IMR-90 (cell line): ENCODE measurements at places on chromosomes 16 and 17. TPM values are rescaled to one million over a fixed set of nuclear protein-coding genes. Genes with fewer than 3 reads are reported as not detected.

DNA sequence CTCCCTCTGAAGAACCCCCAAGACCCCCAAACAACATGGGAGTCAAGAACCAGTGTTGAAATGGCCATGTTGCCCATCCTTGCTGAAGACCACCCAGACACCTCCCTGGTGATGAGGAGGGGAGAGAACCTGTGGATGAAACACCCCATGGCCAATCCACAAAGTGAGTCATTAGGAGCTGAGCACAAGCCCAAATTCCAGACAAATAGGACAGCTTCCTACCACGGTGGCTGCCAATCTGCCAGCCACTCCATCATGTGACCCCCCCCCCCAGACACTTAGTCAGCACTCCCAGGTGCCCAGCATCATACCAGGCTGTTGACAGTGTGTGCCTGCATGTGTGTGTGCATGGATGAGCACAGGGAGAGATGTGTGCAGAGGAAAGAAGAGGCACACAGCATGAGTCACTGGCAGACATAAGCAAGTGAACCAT lies 26.4 kb upstream of the RPL38 start:
- no peaks in the 10 kb centered on the region; the same call in 1 of the 2 replicates for H3K27me3 ChIP-seq
- peak; percentile 37 for DNase-seq
- no peak overlapping the region for H3K4me3 ChIP-seq
- H3K36me3 ChIP-seq: no peaks in the 10 kb centered on the region
- no peak overlapping the region for H3K27ac ChIP-seq
- H3K4me1 ChIP-seq: no peaks in the 10 kb centered on the region

- H3K27ac ChIP-seq: no peak overlapping the region
- no peaks in the 10 kb centered on the region for H3K4me1 ChIP-seq
- no peak overlapping the region for H3K4me3 ChIP-seq
- no peak for DNase-seq
- peaks cover 7% of the 10 kb centered on the region; the same call in 1 of the 2 replicates for H3K27me3 ChIP-seq
- H3K36me3 ChIP-seq: no peaks in the 10 kb centered on the region
These were observed 27.8 kb downstream of the MYO15A start for GRCh38 chr17:18136357-18136756.

DNA sequence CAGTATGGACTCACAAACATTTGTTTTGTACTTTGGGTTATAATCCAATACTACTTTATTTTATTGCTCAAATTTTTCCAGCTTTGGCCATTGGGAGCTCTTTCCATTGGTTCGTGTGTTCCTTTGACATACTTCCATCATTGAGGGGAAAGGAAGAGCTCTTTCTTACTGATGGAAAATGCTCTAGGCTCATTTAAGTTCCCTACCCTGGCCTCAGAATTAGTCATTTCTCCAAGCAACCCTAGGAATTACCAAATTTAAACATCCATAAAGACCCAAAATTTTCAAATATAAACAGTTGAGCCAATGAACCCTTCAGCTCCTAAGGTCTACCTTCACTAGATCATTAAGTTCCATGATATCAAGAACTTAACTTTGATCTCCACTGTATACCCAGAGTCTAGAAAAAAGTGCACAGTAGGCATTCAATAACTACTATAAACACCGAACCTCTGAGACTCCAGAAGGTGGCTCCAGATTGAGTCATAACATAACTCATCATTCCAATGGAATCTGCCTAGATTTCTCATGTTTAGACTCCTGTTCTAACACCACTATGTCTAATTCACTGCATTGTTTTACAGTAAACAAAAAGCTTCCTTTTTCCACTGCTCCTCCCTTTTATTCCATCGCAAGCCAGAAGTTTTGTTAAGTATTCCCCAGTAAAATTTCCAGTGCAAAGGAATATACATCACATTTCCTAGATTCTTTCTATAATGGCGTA lies 39.0 kb downstream of the SMURF2 start:
- no peak overlapping the region for H3K27ac ChIP-seq
- H3K4me3 ChIP-seq: no peak overlapping the region
- DNase-seq: peak; percentile 91
- H3K36me3 ChIP-seq: peaks cover 16% of the 10 kb centered on the region

DNA sequence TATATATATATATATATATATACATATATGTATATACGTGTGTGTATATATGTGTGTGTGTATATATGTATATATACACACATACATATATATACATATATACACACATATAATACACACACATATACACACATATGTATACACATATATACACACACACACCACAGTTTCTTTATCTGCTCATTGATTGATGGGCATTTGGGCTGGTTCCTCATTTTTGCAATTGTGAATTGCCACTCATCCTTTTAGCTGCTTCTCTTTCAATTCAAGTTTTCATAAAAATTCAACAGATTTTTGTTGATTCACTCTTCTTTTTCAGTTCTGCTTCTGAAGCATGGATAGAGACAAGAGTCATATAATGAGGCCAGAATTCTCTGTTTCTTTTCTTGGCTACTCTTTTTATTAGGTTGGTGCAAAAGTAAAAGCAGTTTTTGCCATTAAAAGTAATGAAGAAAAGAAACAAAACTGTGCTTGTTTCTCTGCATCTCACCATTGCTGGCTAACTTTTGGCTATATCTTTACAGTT lies 44.5 kb downstream of the SLFN5 start:
- no peaks in the 10 kb centered on the region; the same call in 1 of the 2 replicates for H3K27me3 ChIP-seq
- no peak overlapping the region for H3K4me3 ChIP-seq
- no peak overlapping the region for H3K27ac ChIP-seq
- no peaks in the 10 kb centered on the region for H3K36me3 ChIP-seq

GRCh38 chr16:85460252-85461021 lies 152.7 kb upstream of the GSE1 start:
- no peak for DNase-seq
- no peaks in the 10 kb centered on the region for H3K27me3 ChIP-seq
- peaks cover 31% of the 10 kb centered on the region for H3K4me1 ChIP-seq
- H3K4me3 ChIP-seq: no peak overlapping the region
- H3K36me3 ChIP-seq: no peaks in the 10 kb centered on the region
- no peak overlapping the region for H3K27ac ChIP-seq

DNA sequence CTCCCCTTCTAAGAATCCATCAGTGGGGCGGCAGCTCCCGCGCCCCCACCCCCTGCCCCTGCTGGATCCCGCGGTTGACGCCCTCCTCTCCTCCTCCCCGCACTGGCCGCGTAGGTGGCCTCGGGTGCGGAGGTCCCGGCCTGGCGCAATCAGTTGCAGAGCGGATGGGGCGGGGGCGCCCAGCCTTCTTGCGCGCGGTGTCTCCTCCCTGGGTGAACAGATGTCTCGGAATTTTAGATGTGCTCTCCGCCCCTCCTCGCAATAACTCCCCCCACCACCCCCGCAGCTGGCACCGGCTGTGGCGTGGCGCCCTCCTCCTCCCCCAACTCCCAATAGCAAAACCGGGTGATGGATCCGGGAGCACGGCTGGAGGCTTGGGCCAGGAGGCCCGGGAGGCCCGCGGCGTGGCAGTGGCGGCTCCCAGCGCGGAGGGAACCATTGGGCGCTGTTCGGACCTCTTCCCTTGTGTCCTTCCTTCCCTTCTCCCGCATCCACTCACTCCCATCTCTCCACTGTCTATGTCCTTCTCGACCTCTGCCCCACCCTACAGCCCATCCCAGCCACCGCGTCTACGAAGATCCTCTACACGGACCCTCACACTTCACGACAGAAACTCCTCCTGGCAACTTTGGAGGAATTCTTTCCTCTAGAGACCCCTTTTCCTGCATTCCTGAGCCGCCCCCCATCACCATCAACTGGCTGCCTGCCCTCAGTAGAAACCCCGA lies 11.0 kb downstream of the NEUROD2 start:
- peaks cover 76% of the 10 kb centered on the region for H3K27me3 ChIP-seq
- no peaks in the 10 kb centered on the region for H3K4me1 ChIP-seq
- no peak overlapping the region for H3K27ac ChIP-seq
- H3K4me3 ChIP-seq: no peak overlapping the region
- no peaks in the 10 kb centered on the region for H3K36me3 ChIP-seq

The SYNGR3 gene
- polyA plus RNA-seq: 5.8 and 6.6 TPM in 2 replicates

The RASD1 gene
- 1.4 and 1.8 TPM in 2 replicates for polyA plus RNA-seq

The CD300E gene
- not detected in 2 replicates for polyA plus RNA-seq

The ABCA9 gene
- polyA plus RNA-seq: not detected in 2 replicates

The AATF gene
- 18.1 and 21.0 TPM in 2 replicates for polyA plus RNA-seq

The CD79B gene
- not detected in 2 replicates for polyA plus RNA-seq
